ENCODE measurements at places on chromosomes 16 and 17.

- DNase-seq, result no peak
These were observed 6.8 kb downstream of the ZNF267 start for GRCh38 chr16:31880322-31880979.

- DNase-seq, result no peak
These were observed 22.2 kb downstream of the LASP1 start for GRCh38 chr17:38892083-38892482.

- no peak for DNase-seq
These were observed 8.0 kb downstream of the TBC1D24 start for GRCh38 chr16:2482708-2483534.

DNA sequence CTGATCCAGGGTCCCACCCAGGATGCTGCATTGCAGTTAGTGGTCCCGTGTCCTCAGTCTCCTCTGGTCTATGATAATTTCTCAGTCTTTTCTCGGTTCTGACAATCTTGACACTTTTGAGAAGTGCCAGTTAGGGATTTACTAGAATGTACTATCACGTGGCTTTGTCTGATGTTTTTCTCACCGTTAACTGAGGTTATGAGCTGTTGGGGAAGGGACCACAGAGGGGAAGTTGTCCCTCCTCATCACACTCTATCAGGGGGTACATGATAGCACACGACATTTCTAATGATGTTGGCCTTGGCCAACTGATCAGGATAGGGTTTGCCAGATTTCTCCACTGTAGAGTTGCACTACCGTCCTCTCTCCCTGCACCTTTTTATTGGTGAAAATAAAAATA is 250.9 kb upstream of the SDK2 start:
- DNase-seq, result no peak
